CD4-positive, CD25-positive, alpha-beta regulatory T cell (primary cell): ENCODE measurements at places on chromosomes 12 and 14. TPM values are rescaled to one million over a fixed set of nuclear protein-coding genes. Genes with fewer than 3 reads are reported as not detected.

The STON2 gene
- total RNA-seq = 4.4 TPM

The HOXC11 gene
- not detected for total RNA-seq

The SOAT2 gene
- 0.37 TPM for total RNA-seq

- no peak for DNase-seq
Observed at GRCh38 chr12:45981075-45981837, 9.1 kb downstream of the SCAF11 start.

DNA sequence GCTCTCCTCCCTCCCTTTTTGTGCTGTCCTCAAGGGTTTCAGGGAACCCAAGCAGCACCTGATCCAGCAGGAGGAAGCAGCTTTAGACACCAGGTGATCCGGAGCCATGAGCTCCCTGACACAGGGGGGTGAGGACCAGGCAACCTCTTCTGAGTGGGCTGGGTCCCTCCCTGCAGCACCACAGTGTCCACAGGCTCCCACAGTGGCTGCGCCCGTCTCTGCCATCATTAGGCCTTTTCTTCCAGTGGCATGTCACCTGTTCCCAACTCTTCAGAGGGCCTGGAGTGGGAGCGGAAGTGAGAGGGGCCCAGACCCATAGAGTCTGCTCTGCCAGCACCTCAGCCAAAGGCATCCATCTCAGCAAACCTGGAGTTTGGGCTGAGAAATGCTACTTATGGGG is 421 bp upstream of the KRT76 start:
- DNase-seq = no peak

The KLRC3 gene
- not detected for total RNA-seq

DNA sequence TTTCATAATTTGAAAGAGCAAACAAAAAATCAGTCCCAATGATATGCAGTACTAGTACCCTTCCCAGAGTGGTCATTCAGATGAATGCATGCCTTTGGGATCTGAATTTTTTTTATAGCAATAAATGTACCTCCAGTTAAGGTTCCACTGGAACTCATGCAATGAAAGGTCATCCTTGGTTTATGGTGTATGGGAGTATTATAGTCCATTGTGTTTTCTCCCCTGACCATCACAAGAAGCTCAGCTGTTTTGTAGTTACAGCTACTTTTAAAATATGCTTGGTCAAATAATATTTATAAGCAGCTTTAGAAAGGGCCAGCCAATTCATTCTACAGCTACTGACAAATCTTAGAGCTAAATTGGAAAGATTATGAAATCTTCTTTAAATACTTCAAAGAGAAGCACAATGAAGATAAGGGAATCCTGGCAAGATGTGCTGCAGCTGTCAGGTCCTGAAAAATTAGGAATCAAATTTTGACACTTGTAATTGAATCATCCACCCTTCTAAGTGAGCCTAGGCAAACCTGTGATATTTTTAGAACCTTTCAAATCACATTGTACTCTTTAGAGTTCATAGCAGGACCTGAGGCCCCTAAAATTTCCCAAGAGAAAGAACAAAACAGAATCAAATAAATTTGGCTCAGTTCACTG is 46.5 kb downstream of the IFT81 start:
- DNase-seq = no peak
